WTC11 (cell line): ENCODE measurements at places on chromosomes 7 and 10. TPM values are rescaled to one million over a fixed set of nuclear protein-coding genes. Genes with fewer than 3 reads are reported as not detected.

- DNase-seq, result no peak
Observed at GRCh38 chr10:133474665-133475424, 21.1 kb downstream of the SCART1 start.

- no peak for DNase-seq
Observed at GRCh38 chr7:112103246-112103645, 103.0 kb downstream of the DOCK4 start.

GRCh38 chr7:30079880-30080279 lies 51.7 kb downstream of the PLEKHA8 start:
- no peak for DNase-seq

- DNase-seq, result no peak
Observed at GRCh38 chr7:106139265-106140251, 27.4 kb upstream of the SYPL1 start.

GPER1 gene
- 0.28 to 0.87 TPM (median 0.41 TPM) in 3 replicates for total RNA-seq

KAZALD1 gene
- total RNA-seq, result 9.6 to 19.2 TPM (median 10.2 TPM) in 3 replicates
